Esophagus squamous epithelium (tissue), 5 donors: ENCODE measurements at places on chromosomes 16 and 17.

DNA sequence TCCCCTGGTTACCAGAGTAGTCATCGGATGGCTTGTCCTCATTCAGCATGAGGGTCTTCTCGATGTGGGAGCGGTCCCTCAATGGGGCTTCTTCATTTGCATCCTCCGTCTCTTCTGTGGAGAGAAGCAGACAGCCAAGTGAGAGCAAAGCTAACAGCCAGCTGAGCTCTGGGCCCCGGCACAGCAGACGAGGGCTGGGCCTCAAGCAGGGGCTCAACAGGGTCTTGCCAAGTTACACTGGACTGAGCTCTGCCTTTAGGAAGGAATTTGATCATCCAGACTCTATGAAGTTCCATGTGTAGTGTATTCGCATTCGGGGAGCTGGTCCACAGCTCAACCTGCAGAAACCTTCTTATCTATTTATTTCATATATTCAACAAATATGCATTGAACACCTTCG is 37.4 kb downstream of the SRL start:
- no peak for DNase-seq

GRCh38 chr16:46859719-46860152 is 24.4 kb upstream of the GPT2 start:
- no peak for DNase-seq

- DNase-seq = no peak
Observed at GRCh38 chr17:70922268-70922667, 752.9 kb downstream of the KCNJ2 start.

GRCh38 chr17:19269106-19269505 is 31.9 kb downstream of the EPN2 start:
- no peak for DNase-seq

DNA sequence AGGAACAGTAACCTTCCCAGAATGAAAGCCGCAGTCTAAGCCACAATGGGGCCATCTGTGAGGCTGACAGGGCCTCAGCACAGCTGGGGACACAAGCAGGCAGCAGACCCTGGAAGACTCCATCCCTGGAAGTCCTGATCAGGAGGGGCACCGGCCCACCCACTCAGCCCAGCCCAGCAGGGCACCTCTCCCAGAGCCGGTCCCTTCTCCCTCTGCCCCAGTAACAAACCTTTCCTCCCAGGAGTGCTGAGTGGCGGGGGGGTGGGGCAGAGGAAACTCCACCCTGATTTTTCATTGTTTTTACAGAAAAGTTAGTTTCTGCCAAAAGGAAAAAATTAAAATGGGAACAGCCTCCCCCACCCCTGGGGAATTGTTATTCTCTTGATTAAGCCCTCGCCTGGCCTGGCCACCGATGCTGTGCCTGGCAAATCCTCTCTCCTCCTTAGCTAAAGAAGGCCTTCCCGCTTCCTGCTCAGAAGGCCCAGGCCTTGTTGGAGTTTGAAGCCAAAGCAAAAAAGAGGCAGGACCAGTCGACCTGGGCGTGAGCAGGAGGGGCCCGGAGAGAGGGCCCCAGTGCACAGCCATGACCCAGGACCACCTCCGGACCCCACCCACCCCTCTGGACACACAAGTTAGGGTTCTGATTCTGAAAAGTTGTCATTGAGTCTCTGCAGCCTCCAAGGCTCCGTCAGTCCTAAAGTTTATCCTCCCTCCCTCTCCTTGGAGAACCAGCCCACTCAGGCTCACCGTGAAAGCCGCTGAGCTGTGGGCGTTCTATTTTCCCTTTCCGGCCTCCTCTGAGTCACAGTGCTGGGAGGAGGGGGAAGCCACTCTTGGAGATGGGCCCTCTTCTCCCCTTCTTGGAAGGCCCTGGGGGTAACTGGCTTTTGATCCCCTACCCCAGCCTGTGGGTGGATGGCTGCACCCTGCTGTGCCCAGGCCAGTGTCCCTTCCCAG is 128.4 kb upstream of the TNRC6C start:
- no peak for DNase-seq
